ENCODE measurements at places on chromosomes 6 and 20.

GRCh38 chr6:96923871-96924493 lies 546 bp upstream of the KLHL32 start:
- peak; percentile 11 for DNase-seq

- DNase-seq = no peak
Measured at GRCh38 chr6:72466971-72467566, 154.8 kb upstream of the KCNQ5 start.

GRCh38 chr20:31496761-31497295 lies 17.4 kb upstream of the HM13 start:
- no peak for DNase-seq

GRCh38 chr20:45325371-45325770 lies 17.3 kb upstream of the MATN4 start:
- DNase-seq = no peak

- no peak for DNase-seq
Measured at GRCh38 chr6:33898771-33899170, 95.0 kb upstream of the MLN start.

GRCh38 chr6:111329882-111330633 lies 153.0 kb downstream of the REV3L start:
- DNase-seq = no peak

GRCh38 chr6:122495612-122496011 lies 24.0 kb upstream of the SERINC1 start:
- DNase-seq = no peak
